ENCODE measurements at places on chromosomes 12 and 14.

DNA sequence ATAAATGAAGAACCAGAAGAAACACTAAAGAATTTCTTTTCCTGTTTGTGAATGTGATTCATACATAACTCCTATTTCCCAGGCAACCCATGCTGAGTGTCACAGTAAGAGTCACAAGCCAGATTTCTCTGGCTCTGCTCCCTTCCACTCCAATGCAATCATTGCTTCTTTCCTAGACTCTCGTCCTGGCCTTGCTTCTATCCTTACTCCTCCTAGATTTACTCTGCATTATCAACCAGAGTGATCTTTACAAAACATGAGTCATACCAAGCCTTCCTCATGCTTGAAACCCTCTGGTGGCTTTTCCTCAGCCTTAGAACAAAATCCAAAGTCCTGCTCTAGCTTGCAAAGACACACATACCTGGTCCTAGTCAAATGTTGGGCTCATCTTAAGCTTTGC lies 13.3 kb downstream of the IL22 start:
- no peak for DNase-seq

- DNase-seq = peak; percentile 56
Observed at GRCh38 chr12:54419088-54419887, at the start of gene ITGA5. Gene ITGA5, minus strand, starts transcription at chr12:54419266. Its CDS starts 68 bp downstream, at chr12:54419198.

DNA sequence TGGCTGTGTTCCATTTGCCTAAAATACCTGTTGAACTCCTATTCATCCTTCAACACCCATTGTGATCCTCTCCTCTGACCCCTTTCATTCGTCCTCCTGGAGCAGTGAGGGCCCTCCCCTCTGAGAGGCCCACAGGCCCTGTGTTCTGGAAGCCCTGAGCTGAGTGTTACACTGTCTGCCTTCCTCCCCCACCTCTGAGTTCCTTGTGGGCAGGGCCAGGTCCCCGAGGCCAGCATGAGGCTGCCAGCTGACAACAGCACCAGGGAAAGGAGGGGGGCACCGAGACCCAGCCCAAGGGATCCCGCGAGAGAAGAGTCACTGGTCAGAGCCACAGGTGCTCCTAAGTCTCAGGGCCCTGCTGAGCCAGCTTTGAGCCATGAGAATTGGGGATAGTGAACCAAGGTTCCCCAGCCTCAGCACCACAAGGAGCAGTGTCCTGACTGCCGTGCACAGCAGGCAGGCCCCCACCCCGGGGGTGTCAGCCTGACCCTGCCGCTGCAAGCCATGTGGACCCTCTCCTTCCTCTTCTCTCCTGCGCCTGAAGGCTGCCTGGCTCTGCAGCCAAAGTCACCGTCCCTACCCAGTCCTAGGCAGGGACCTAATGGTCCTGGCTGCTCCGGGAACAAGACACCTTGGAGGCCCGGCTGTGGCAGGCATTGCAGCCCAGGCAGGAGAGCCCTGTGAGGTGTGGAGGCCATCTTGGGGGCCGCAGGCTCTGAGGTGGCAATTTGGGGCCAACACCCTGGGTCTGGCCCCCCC lies 52.5 kb downstream of the BEGAIN start:
- DNase-seq = no peak

DNA sequence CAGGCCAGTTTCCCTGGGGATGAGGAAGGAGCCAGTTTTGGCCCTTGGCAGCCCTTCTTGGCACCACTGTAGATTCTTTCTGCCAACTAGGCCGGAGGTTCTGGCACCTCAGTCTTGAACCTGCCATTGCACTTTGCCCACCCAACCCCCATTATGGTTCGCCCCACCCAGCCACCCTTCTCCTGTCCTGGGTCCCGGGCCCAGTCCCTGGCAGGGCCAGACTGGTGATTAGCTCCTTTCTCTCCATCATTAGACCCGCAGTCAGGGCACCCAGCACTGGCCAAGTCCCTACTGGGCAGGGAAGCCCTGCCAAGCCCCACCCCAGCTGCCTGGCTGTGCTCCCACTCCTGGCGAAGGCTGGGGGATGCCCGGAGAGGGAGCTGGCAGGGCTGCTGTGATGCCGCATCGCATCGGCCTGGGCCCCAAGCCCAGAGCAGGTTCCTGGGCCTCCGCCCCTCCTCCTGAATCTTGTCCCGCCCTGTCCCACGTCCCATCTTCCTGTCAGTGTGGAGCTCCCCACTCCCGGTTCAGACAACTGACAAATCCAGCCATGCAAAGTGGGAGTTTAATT lies 9.8 kb downstream of the FAM222A start:
- DNase-seq = no peak

DNA sequence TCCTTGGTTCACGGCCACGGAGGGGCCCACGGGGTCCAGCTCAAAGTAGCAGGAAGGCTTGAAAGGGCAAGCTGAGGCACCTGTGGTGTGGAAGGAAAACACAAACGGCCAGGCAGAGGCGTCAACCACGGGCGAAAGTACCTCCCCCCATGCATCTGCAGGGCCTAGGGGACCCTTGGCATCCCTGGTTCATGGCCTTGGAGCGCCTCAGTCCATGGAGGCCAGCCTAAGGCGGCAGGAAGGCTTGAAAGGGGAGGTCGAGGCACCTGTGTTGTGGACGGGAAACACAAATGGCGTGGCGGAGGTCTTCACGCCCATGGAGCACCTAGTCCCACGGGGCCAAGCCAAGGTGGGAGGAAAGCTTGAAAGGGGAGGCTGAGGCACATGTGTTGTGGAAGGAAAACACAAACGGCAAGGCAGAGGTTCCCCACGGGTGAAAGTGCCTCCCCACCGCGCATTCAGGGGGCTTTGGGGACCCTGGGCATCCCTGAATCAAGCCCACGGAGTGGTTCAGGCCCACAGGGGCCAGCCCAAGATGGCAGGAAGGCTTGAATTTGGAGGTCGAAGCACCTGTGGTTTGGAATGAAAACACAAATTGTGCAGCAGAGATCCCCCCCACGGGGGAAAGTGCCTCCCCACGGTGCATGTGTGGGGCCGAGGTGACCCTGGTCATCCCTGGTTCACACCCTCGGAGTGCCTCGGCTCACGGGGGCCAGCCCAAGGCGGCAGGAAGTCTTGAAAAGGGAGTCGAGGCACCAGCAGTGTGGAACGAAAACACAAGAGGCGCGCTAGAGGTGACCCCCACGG lies 380.8 kb downstream of the ALG10 start:
- DNase-seq = peak; percentile 22

DNA sequence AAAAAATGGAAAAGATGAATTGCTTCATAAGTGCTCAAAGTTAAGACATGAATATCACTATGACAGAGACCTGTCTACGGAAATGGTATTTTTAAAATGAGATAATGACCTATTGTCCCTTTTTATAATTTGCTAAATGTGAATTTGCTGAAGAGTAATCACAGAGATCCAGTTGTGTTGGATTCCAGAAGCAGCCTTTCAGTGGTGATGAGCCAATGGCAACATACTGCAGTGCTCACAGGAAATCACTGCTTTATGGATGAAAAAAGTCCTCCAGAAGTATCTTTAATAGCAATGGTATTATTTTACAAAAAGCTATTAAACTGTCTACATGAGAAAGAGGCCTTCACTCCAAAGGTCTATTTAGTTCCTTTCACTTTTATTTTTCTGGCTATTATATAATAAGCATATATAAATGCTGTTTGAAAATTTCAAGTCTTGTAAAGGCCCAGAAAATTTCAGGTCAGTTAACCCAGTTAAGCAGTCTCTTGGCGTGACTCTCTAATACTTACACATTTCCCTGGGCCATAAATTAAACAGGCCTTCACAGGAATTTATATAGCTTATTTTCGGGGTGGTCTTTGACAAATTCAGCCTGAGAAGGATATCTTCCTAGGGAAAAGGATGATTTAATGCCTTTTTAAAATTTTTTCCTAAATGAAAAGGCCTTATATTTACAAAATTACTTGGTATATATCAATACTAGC lies 55.4 kb downstream of the KCNJ8 start:
- DNase-seq = no peak

DNA sequence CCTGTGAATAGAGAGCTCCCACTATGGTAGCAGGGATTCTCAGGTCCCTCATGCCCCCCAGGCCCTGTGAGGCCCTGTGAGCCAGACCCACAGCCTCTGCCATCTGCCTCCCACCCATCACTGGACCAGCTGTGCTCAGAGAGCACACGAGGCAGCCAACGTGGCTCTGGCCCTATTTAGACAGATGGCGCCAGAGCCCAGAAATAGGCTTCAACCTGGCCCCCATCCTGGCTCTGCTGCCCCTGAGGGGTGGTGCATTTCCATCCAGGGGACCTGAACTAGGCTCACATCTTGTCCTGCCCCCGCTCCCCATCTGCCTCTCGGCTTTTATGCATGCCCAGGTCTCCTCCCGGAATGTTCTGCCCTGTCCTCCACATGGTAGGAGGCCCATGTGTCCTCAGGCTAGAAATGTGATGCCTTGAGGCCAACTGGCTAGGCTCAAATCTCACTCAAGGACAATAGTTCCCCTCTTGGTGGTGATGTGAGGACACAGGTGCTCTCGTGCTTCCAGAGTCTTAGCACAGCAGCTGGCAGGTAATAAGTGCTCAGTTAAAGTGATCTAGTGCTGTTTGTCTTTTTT lies 18.9 kb downstream of the TMEM63C start:
- no peak for DNase-seq

GRCh38 chr12:6202304-6202703 lies 2.1 kb downstream of the CD9 start:
- no peak for DNase-seq

DNA sequence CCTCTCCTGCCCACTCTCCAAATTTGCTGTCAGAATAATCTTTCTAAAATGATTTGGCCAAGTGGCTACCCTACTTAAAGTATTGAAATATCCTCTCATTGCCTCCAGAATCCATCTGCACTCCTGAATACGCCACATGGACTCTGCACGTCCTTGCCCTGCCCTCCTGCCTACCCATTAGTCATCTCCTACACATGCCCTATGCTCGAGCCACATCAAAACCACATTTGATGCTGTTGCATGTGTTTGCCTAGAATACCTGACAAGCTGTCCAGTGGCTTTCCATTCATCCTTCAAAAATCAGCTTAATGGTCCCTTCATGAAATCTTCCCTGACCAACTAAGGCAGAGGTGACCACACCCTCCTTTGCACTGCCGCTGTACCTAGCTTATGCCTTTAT lies 17.0 kb downstream of the VCPKMT start:
- DNase-seq = no peak

GRCh38 chr12:116558280-116559161 lies 660 bp upstream of the MAP1LC3B2 start:
- no peak for DNase-seq

DNA sequence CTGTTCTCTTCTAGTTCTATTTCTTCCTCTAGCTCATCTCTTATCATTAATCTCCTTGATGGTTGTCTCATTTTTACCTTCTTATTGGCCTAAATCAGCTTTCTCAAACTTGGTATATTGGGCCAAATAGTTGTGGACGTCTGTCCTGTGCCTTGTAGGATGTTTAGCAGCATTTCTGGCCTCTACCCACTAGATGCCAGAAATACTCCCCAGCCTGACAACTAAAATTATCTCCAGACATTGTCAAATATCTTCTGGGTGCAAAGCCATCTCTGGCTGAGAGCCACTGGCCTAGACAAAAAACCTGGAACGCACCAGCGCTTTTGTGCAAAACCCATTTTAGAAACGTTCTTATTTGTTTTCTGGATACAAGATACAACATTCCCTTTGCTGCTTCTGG lies 38.8 kb upstream of the LRRC10 start:
- DNase-seq = no peak

DNA sequence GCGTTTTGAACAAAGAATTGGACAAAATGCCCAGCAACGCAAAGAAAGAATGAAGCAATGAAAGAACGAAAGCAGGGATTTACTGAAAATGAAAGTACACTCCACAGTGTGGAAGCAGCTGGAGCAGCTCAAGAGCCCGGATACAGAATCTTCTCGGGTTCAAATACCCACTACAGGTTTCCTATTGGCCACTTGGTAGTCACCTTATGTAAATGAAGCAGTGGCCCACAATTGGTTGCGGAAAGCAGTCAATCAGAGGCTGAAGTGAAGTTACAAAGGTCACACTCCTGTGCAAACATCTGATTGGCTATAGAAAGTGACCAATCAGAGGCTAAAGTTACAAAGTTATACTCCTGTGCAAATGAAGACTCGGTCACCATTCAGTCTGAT lies 15.0 kb upstream of the PPP1R13B start:
- DNase-seq = no peak

DNA sequence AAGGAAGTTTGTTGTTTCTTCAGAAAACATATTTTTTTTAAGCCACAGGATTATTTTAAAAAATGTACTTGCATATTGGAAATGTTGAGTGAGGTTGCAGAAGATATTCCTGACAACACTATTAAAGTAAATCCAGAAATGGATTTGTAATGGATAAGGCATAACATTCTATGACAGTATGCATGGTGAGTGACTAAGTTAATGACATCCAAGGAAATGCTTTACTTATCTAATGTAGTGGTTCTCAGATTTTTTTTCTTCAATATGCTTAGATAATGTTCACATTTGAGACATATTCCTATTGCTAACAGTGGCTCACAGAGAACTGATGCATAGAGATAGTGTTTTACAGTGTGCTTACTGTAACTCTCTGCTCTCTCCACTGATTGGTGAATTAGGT lies 49.4 kb downstream of the ZDHHC17 start:
- no peak for DNase-seq

- peak; percentile 75 for DNase-seq
Observed at GRCh38 chr12:11553871-11554533, 95.5 kb upstream of the ETV6 start.

DNA sequence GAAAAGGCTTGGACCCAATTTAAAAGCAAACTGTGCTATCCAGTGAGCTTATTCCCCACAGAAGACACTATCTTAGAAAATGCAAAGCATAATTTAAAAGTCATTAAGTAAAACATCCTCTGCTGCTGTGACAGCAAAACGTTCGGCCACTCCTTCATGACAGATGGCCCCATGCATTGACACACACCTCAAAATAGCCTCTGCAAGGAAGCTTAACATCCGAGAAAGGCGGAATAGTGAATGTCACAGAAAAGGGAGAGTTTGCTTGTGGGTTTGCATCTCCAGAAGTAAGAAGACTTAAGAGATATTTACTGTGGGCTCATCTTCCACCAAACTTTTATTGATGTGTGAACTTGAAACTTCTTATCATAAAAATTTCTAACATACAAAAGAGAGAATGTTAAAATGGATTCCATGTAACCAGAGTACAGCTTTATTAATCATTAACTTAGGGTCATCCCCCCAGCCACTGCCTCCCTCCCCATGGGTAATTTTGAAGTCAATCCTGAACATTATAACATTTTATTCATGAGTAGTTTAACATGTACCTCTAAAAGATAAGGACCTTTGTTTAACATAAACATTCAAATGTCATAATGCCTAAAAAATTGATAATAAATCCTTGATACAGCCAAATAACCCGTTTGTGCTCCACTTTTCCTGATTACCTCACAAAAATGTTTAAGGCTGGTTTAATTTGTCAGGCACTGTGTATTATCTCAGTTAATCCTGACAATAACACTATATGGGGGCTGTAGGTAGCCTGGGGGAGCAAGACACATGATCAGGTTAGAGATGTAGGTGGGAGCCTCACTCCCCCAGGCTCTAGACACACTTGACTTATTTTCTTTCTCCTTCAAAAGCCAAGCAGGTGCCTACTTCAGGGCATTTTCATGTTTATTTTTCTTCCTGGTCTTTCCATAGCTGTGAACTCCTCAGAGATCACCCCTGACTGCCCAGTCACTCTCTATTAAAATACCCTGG lies 119.7 kb upstream of the TMCC3 start:
- DNase-seq = no peak

Measured in activated CD8-positive, alpha-beta memory T cell treated with anti-CD3 and anti-CD28 coated beads, Interleukin-2, amount 10 ng/mL, durations not matched to agents 7 days and 5 days (primary cell).